ENCODE measurements at places on chromosomes 12 and 14. TPM values are rescaled to one million over a fixed set of nuclear protein-coding genes. Genes with fewer than 3 reads are reported as not detected.

- no peaks in the 10 kb centered on the region for H3K4me1 ChIP-seq
- no peaks in the 10 kb centered on the region for H3K27me3 ChIP-seq
- H3K36me3 ChIP-seq: no peaks in the 10 kb centered on the region
- H3K4me3 ChIP-seq: no peak overlapping the region
- no peak for DNase-seq
Measured at GRCh38 chr12:16670456-16671050, 64.6 kb upstream of the LMO3 start.

DNA sequence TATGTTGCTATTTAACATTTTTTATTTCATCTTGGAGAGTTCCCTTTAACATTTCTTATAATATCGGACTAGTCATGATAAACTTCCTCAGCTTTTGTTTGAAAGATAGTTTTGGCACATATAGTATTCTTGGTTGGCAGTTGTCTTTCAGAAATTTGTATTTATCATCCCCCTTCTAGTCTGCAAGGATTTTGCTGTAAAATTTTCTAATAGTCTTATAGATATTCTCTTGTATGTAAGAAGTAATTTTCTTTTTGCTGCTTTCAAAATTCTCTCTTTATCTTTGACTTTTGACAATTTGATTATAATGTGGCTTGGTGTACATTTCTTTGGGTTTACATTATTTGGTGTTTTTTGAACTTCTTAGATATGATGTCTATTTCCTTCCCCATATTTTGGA lies 116.0 kb upstream of the AVPR1A start:
- no peak for DNase-seq
- H3K27ac ChIP-seq: no peak overlapping the region
- H3K27me3 ChIP-seq: no peaks in the 10 kb centered on the region
- H3K4me1 ChIP-seq: no peaks in the 10 kb centered on the region
- H3K36me3 ChIP-seq: no peaks in the 10 kb centered on the region

Gene CLEC6A
- total RNA-seq: 0.21 TPM

- no peak for DNase-seq
- H3K36me3 ChIP-seq: peaks cover 2% of the 10 kb centered on the region
- no peaks in the 10 kb centered on the region for H3K27me3 ChIP-seq
- H3K4me3 ChIP-seq: no peak overlapping the region
- H3K27ac ChIP-seq: no peak overlapping the region
- H3K4me1 ChIP-seq: no peaks in the 10 kb centered on the region
Measured at GRCh38 chr14:100370003-100370402, 46.9 kb downstream of the SLC25A47 start.

- no peaks in the 10 kb centered on the region for H3K36me3 ChIP-seq
- H3K27me3 ChIP-seq: no peaks in the 10 kb centered on the region
- no peak overlapping the region for H3K27ac ChIP-seq
- no peak overlapping the region for H3K4me3 ChIP-seq
- no peak for DNase-seq
Measured at GRCh38 chr14:98773814-98774213, 498.2 kb downstream of the BCL11B start.

DNA sequence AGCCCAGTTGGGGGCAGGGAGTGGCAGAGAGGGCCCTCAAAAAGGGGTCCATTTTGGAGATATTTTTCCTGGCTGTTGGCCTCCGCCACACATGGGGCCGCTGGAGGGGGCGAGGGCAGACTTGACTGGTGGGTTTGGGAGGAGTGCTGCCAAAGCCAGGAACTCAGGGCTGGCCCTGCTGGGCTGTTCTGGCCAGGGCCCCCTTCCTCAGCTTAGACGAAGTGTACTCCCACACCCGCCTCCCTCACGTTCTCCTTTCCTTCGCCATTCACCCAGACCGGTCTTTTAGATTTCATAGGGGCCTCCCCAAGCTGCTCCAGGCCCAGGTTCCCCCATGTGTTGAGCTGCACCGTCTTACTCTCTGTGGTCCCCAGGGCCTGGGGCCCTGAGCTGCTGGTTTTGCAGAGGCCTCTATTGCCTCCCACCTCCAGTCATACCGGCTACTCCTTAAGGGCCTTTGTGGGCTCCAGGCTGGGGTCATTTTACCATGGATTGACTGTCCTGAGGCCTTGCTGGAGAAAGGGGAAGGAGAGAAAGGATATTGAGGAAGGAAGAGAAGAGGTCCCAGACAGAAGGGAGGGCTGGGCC lies 1.3 kb downstream of the KRT7 start:
- H3K36me3 ChIP-seq: no peaks in the 10 kb centered on the region
- H3K27ac ChIP-seq: no peak overlapping the region
- no peak overlapping the region for H3K4me3 ChIP-seq
- no peak for DNase-seq

Gene FGD6
- total RNA-seq: 19.4 TPM

Gene GRIP1
- total RNA-seq: 7.4 TPM

Gene RFX4
- total RNA-seq: not detected

- no peaks in the 10 kb centered on the region for H3K36me3 ChIP-seq
- H3K4me1 ChIP-seq: peaks cover 7% of the 10 kb centered on the region
- DNase-seq: no peak
- H3K4me3 ChIP-seq: no peak overlapping the region
- no peak overlapping the region for H3K27ac ChIP-seq
Measured at GRCh38 chr14:100075681-100076080, 10.5 kb downstream of the EVL start.

DNA sequence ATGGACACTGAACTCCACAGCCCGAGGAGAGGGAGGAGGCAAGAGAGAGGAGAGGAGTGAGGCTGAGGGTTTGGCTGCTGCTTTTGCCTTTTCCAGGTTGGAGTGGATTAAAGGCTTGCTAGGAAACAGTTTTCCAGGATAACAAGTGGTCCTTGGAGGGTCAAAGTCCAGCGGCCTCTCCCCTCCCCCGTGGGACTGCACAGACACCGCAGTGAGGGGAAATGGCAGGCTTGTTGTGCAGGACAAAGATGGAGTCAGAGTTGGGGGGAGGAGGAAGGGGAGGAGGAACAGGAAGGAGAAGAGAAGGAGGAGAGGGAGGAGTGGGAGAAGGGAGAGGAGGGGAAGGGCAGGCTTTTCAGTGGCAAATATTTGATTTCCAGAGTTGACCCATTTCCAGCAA lies 245.5 kb downstream of the RBM19 start:
- H3K4me3 ChIP-seq: no peak overlapping the region
- no peaks in the 10 kb centered on the region for H3K36me3 ChIP-seq
- no peak overlapping the region for H3K27ac ChIP-seq
- H3K4me1 ChIP-seq: no peaks in the 10 kb centered on the region
- no peak for DNase-seq

DNA sequence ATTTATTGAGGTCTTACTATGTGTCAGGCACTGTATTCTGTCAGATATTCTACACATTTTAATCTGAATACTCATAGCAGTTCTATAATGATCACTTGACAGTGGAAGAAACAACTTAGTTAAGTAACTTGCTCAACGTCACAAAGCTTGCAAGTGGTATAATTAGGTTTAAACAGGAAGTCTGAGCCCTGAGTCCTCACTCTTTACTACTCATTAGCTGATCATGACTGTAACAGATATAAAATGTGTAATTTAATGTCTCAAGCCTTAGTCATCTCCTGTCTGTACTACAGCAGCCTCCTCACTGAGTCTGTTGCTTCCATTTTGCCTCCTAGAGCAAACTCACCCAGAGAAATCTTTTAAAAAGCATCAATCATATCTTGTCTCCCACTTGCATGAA lies 38.9 kb downstream of the PPP4R4 start:
- H3K4me1 ChIP-seq: no peaks in the 10 kb centered on the region
- H3K4me3 ChIP-seq: no peak overlapping the region
- no peak overlapping the region for H3K27ac ChIP-seq
- no peaks in the 10 kb centered on the region for H3K36me3 ChIP-seq

Gene GPRC5A
- total RNA-seq: 1.5 TPM

GRCh38 chr14:50906326-50907065 lies 34.6 kb downstream of the ABHD12B start:
- peaks cover 6% of the 10 kb centered on the region for H3K36me3 ChIP-seq
- no peak overlapping the region for H3K27ac ChIP-seq
- no peak overlapping the region for H3K4me3 ChIP-seq
- H3K4me1 ChIP-seq: no peaks in the 10 kb centered on the region
- H3K27me3 ChIP-seq: no peaks in the 10 kb centered on the region

Gene HVCN1
- 2.9 TPM for total RNA-seq

GRCh38 chr12:9702255-9702654 lies 30.6 kb downstream of the CLECL1 start:
- no peaks in the 10 kb centered on the region for H3K27me3 ChIP-seq
- no peak overlapping the region for H3K4me3 ChIP-seq
- no peaks in the 10 kb centered on the region for H3K36me3 ChIP-seq
- peaks cover 25% of the 10 kb centered on the region for H3K4me1 ChIP-seq

GRCh38 chr14:65824285-65824977 lies 411.9 kb downstream of the FUT8 start:
- H3K4me1 ChIP-seq: no peaks in the 10 kb centered on the region
- H3K27me3 ChIP-seq: no peaks in the 10 kb centered on the region
- no peak overlapping the region for H3K4me3 ChIP-seq

- no peaks in the 10 kb centered on the region for H3K4me1 ChIP-seq
- no peak overlapping the region for H3K4me3 ChIP-seq
- no peaks in the 10 kb centered on the region for H3K27me3 ChIP-seq
- no peaks in the 10 kb centered on the region for H3K36me3 ChIP-seq
Measured at GRCh38 chr12:91866566-91866965, 279.1 kb downstream of the BTG1 start.

DNA sequence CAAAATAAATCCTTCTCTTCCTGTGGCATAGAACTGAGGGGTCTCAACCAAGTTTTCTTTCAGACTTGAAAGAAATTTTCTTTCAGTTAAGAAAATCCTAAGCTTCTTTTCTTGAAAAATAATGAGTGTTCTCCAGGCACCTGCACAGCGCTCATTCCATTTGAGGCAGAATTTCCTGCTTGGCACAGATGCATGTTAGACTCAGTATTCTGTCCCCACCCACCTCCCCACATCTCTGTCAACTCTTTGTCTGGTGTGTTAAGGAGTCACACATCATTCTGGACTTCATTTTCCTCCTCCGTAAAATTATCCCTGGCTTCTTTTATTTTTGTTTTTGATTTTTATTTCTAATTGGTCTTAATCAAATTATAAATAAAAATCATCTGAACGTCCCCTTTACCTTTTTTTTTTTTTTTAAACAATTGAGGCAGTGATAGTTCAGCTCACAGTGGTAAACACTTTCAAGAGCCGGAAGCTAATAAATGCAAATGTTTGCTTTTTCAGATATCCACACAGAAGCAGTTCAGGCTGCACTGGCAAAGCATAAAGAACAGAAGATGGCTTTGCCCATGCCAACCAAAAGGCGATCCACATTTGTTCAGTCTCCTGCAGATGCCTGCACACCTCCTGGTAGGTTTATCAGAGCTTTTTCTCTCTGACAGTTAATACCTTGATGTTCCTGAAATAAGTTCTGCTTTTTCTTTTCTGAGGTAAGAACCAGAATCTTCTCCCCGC lies 104.0 kb upstream of the ATF1 start:
- H3K36me3 ChIP-seq: no peaks in the 10 kb centered on the region
- DNase-seq: no peak
- peak overlapping the region; percentile 2 for H3K27ac ChIP-seq
- H3K4me1 ChIP-seq: peaks cover 12% of the 10 kb centered on the region
- H3K4me3 ChIP-seq: no peak overlapping the region

Gene SERPINA4
- total RNA-seq: not detected

DNA sequence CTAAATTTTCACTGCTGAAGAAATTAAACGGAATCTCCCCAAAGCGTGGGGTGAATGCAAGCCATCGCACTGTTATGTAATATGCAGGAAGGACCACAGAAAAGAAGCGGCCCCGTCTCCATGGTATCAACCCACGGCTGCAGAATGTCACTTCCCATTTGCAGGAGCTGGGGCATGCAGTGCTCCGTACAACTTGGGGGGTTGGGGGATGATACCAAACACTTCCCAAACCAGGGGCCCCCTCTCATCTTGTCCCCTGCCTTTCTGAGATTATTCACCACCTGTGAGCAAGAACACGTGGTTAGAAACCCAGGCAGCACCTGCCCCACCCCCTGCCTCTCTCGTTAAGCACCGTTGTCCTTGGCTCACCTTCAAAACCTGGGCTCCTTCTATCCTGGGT lies 505.1 kb upstream of the TMEM132C start:
- no peaks in the 10 kb centered on the region for H3K4me1 ChIP-seq
- no peak for DNase-seq
- no peaks in the 10 kb centered on the region for H3K27me3 ChIP-seq
- no peaks in the 10 kb centered on the region for H3K36me3 ChIP-seq
- H3K4me3 ChIP-seq: no peak overlapping the region

GRCh38 chr12:123075087-123075645 lies 75.7 kb downstream of the PITPNM2 start:
- no peak for DNase-seq
- H3K36me3 ChIP-seq: no peaks in the 10 kb centered on the region
- H3K4me3 ChIP-seq: no peak overlapping the region
- H3K27me3 ChIP-seq: no peaks in the 10 kb centered on the region
- H3K4me1 ChIP-seq: peaks cover 51% of the 10 kb centered on the region

DNA sequence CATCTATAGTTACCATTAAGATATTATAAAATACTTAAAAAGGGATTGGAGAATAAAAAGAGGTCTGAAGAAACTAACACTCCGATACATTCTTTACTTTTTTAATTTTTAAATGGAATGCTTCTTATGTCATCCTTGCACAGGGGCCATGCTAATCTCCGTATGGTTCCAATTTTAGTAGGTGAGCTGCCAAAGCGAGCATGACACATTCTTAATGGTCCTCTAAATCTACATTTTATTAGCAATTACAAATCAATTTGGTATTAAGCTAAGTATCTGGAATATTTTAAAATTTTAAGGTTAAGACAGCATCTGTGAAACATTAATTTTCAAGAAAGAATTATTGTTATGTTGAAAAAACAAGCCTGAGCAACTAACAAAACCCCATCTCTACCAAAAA lies 6.2 kb upstream of the ARID4A start:
- peaks cover 52% of the 10 kb centered on the region for H3K36me3 ChIP-seq
- H3K4me1 ChIP-seq: peaks cover 12% of the 10 kb centered on the region
- DNase-seq: no peak
- no peaks in the 10 kb centered on the region for H3K27me3 ChIP-seq
- no peak overlapping the region for H3K27ac ChIP-seq
- no peak overlapping the region for H3K4me3 ChIP-seq

DNA sequence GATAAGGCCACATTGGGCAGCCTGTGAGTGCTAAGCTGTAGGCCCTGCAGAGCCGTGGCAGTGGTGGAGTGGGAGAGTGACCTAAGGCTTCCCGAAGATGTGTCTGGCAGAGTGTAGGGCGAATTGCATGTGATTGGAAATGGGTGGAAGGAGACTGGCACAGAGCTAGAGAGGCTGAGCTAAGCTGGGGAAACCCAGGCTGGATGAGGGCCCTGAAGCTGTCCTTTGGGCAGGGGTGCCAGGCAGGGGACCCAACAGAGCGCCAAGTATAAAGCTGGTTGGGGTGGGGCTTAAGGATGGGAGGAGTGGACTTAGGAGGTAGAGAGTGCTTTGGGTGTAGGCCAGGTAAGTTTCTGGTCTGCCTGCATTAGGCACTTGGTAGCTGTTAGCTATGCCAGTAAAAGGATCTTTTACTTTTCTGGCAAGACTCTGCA lies 47.9 kb downstream of the WDR20 start:
- H3K36me3 ChIP-seq: no peaks in the 10 kb centered on the region
- no peak for DNase-seq
- H3K27me3 ChIP-seq: no peaks in the 10 kb centered on the region
- no peak overlapping the region for H3K4me3 ChIP-seq
- H3K27ac ChIP-seq: peak overlapping the region; percentile 37

Data from cardiac muscle cell (in vitro differentiated cells and primary cell).